Activated CD8-positive, alpha-beta memory T cell treated with anti-CD3 and anti-CD28 coated beads for 4 hours (primary cell): ENCODE measurements at places on chromosomes 5 and 9.

DNA sequence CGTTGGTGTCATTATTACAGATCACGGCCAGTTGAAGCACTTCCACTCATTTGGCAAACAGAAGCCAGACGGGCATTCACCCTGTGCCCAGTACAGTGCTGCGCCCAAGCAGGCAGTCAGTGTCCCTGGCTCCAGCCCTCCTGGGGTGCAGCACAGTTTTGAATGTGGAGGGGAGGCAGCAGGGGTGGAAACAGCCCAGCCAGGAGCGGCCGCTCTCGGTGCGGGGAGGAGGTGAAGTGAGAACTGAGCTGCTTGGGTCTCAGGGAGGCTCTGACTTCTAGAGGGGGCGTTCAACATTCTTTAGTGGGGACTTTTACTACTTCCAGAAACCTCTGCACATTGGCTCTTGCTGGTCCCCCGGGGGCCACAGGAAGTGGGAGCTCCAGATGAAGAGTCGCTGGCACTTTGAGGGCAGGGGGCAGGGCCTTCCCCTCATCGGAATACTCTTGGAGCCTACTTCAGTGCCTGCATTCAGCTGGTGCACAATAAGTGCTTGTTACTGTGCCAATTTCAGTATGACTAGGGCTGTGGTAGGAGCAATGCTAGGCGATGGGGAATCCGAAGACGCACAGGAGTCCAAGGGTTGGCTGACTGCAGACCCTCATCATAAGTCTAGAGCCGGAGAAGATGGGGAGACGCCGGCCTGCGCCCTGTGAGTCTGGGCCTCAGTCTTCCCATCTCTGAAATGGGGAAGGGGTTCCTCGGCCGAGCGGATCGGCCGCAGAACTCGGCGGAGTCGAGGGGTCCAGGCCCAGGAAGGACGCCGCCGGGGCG lies 492 bp upstream of the NEK6 start:
- DNase-seq: no peak

DNA sequence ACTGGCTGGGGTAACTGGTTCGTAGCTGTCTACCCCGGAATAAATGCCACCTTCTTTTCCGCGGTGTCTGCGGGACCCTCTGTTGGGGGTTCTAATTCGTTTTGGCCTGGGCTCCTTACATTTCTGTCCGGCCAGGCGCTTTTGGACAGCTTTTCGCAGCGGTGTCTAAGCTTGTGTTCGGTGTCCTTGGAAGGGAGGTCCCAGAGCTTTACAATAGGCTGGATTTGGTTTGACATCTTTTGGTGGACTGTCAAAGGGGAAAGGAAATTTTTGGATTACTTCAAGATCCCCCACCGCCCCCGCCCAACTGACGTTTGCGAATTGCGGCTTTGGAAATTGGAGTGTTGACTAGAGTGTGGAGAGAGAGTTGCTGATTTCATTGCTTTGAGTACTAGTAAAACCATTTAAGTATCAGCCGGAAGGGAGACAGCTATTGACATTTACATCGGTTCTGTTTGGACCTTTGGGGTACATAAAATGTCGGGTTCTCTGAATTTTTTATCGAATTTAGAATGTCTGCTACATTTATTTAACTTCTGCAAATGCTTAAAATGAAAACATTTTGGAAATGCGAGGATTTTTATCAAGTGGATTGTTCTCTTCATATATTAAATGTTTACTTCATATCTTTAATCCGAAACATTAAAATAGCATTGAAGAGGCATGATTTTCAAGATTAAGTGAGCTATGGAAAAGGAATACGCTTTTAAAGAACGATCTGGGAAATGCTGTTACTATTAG lies 4.7 kb upstream of the PURA start:
- no peak for DNase-seq

DNA sequence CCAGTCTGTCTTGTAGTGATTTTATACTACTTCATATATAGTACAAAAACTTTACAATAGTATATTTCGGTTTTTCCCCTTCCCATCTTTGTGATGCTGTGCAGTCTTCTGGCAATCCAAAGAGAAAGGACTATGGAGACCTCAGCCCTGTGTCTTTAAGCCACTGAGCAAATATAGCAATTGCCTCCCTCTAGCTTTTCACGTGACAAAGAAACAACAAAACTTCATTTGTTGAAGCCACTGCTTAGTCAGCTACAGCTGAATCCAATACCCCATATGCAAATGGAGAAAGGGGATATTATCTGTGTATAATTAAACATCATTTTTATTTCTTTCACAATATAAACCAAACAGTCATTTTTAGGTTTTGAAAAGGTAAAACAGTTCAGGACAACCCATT lies 142.8 kb upstream of the STK32A start:
- DNase-seq: no peak

DNA sequence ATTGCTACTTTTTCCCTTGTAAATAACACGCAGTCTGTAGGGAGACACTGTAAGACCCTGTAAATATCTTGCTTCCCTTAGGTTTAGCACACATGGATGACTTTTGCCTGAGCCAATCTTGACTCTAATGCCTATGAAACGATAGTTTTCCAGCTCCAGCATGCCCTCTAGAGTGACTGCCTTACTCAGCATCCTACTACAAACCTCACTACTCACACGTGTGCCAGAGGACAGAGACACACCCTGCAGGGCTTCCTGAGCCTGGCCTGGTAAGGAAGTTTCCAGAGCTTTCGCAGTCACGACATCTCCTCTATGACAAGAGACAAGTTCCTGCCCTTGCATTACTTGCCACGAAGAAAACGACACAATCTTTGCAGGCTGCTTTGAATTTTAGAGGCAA lies 138.1 kb downstream of the ATPSCKMT start:
- DNase-seq: no peak

DNA sequence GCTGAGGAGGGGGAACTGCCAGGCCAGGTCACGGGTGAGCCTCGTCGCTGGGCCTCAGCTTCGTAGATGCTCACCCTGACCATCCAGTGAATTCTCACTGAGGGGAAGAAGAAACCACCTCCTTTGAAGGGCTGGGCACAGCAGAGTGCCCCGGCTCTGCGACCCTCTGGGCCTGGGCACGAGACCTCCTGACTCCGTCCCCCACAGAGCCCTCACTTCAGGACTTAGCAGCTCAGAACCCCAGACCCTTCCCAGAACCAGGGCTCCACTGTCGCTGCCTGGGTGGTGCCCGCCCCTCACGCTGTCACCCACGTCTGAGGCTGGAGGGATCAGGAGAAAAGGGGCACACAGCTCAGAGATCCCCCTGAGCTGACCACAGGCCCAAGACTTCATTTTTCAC lies 34.3 kb upstream of the TMEM250 start:
- DNase-seq: no peak

DNA sequence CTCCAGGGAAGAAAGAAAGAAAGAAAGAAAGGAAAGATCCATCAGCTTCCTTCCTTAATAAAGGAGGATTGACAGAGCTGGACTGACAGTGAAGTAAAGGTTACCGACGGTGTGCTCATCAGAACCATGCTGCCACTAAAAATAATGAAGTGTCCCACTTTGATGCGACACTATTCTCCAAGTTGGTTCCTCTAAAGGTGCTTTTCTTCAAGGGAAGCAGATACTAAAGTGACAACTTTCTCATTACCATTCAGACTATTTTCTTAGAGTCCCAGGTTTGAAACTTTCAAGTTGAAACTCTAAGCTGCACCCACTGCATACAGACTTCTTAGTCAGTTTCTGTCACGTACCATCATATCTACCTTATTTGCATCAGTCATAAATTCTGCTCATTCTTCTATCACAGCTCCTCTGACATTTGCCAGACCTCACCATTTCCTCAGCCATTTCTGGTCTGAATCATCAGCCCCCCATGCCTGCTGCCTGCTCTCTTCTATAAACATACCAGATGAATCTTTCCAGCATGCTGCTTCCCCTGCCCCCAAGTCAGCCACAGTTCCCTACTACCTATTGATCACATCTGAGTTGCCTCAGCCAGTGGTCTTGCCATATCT lies 177.6 kb downstream of the DEPDC1B start:
- no peak for DNase-seq

DNA sequence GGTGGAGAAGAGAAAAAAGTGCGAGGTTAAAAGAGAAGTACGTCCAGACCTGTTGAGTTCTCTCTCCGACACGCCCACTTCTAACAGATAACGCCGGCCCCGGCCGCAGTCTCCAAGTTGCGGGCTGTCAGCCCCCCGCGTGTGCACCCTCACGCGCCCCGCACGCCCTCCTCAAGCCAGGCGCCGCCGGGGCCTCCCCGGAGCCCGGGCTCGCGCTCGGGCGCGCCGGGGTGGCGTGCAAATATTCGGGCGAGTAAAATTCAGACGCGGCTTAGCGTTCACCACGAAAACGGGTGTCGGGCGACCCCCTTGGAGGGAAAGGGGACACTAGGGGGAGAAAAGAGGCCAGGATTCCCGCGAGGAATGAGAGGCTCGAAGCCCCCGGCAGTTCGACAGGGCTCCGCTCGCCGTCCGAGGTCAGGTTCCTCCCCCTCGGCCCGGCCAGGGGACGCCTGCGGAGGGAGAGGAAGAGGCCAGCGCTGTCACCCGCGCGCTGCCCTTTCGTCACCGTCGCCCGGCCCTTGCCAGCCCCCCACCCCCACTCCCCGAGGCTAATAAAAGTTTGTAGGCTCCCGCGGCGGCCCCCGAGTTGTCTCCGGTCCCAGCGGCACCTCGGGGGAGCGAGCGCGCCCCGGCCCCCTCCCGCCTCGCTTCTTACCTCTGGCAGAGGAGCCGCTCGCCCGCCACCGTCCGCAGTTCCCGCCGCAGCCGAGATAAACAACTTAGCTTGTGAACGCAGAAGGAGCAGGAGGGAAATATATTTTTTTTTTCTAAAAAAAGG lies 743 bp downstream of the NR3C1 start:
- peak; percentile 23 for DNase-seq

- DNase-seq: no peak
Observed at GRCh38 chr9:128250839-128251731, 24.7 kb downstream of the GOLGA2 start.

- DNase-seq: no peak
Observed at GRCh38 chr5:167351316-167351715, 940.1 kb upstream of the WWC1 start.

GRCh38 chr5:151195622-151196021 lies 28.3 kb downstream of the CCDC69 start:
- DNase-seq: no peak

GRCh38 chr9:87119328-87119881 lies 172.1 kb upstream of the GAS1 start:
- no peak for DNase-seq

DNA sequence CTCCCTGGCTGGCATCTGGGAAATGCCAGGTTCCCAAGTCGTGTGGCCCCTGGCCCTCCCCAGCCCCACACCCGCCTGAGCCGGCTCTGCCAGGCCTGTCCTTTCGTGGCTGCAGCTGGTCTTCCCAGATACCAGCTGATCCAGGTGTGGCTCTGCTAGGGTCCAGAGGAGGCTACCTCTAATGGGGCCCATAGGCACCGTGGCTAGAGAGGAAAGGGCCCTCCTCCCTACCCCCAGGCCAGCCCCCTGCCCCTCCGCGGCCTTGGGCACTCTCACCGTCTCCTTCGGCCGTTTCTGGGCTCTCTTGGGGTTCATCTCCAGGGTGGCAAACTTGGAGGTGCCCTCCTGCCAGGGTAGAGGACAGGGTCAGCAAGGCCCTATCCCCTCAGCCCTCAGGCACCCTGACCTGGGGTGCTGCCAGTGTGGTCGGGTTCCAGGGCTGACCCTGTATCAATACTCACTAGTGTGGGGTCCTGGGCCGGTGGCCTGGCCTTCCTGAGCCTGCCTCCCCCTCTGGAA lies 17.0 kb downstream of the RALGDS start:
- DNase-seq: no peak

DNA sequence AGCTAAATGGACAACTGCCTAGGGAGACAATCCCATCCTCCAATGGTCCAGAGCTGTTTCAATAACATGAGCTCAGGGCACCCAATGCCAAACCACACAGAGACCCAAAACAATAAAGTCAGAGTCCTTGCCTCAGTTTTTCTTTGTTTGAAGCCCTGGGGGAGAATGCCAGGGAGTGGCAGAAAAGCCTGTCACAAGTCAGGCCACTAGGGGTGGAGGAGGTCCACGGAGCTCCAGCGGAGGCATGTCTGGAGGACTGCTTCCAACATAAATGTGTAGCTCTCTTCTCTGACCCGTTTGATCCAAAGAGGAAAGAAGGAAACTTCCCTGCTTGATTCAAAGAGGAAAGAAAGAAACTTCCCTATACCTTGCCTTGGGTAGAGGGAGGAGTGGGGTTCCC lies 175.3 kb downstream of the HSPA4 start:
- no peak for DNase-seq

DNA sequence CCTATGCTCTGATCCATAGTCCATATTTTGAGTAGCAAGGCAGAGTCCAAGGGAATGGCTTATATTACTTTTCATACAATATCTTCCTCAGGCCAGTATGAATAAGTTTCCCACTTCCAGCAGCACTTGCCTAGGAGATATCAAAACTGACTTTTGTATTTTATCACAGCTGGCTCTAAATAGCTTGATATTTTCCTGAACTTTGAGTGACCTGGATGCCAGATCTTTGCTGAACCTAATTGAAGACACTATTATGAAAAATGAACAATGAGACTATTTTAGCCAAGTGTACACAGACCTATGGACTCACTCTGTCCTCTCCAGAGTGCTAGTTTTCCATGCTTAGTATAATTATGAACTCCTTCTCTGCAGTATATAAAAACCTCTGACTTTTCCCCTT lies 475.6 kb upstream of the PTGER4 start:
- DNase-seq: no peak

DNA sequence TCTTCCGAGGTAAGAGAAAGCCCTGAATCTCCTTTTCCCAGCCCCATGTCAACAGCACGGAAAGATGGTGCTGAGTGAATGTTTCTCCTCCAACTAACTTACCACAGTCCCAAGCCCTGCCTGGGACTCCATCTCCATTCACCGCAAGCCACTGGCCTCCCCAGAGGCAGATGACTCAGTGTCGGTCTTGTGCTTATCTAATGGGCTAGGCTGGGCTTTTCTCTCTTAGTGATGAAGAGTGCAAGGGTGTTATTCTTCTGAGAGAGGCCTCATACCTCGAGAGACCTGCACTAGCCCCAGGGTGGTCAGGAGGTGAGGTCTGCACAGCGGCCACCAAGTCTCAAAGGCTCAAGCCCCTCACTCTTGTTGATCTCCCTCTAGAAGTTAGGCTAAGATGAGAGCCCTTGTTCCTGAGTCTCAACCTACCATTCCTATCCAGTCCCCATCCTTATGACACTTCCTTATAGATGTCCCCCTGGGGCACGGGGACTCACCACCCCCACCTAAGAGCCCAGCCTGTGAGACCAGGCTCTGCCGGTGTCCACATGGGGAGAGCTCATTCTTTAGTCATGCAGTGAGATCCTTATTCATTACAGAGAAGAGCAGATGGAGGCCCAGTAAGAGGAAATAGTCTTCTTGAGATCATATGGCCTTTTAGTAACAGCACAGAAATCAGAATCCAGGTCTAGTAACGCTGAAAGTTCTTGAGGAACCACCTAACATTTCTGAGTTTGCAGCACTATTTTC lies 127.0 kb downstream of the SAXO1 start:
- DNase-seq: no peak
